ENCODE measurements at places on chromosomes 13 and 19.

- no peak for DNase-seq
These were observed 42.8 kb downstream of the TRPM4 start for GRCh38 chr19:49200238-49200862.

DNA sequence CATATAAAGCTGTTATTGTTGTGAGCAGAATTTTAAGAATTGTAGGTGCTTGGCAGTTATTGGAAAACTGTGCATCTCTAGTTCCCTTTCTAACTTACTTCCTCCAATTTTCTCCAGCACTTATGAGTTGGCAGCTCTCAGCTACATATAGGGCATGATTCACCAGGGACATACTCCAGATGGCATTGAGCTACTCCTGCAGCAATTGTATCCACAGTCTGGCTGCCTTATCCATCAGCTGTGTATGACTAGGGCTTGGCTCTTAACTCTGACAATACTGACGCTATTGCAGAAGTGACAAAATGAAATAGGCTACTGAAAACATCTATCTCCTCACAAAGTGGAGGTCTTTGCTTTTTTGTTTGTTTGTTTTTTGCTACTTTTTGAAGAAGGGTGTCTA lies 276.7 kb downstream of the POU4F1 start:
- DNase-seq: no peak

- DNase-seq: no peak
These were observed 24.0 kb downstream of the UTP14C start for GRCh38 chr13:52048516-52048915.

DNA sequence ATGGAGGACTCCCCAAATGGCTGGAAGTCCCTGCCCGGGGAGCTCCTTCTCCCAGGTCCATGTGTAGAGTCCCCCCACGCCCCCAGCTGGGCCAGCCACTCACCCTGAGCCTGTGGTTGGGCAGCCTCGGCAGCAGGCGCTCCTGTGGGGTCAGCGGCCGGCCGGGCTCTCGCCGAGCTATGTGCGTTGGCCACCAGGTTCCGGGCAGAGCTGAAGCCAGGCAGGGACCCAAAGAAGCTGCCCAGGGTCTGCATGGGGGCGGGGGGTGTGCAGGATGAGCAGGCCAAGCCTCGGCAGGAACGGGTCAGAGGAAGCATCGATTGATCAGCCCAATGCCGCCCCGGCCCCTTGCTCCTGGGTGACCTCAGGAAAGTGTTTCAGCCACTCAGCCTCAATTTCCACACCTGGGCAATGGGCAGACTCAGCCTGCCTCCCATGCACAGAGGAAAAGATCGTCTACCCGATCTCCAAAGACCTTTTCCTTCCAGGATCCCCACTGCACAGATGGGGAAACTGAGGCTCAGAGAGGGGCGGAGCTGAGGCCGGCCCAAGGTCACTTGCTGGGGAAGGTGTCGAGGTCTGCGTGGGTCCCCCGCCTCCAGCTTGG lies 732 bp downstream of the PLIN4 start:
- DNase-seq: no peak

DNA sequence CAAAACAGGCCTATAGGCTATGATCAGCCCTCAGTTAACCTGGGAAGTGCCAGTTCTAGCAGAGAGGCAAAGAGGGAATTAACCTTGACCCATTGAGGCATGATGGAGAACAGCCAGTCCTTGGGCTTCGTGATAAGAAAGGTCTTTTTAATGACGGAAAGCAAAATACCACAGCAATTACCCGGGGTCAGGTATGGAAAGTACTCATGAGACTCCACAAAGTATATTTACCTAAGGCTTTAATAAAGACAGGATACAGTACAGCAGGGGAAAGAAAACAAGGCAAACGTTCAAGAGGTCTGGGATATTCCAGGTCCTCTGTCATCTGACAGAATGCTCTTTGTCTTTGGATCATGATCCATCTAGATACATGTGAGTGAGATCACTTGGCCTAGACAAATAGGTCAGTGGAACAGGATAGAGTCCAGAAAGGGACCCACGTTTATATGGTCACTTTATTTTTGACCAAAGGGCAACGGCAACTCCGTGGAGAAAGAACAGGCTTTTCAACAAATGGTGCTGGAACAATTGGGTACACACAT lies 52.2 kb downstream of the WDFY2 start:
- no peak for DNase-seq
